Urothelium cell line (cell line): ENCODE measurements at places on chromosomes 5 and 9.

DNA sequence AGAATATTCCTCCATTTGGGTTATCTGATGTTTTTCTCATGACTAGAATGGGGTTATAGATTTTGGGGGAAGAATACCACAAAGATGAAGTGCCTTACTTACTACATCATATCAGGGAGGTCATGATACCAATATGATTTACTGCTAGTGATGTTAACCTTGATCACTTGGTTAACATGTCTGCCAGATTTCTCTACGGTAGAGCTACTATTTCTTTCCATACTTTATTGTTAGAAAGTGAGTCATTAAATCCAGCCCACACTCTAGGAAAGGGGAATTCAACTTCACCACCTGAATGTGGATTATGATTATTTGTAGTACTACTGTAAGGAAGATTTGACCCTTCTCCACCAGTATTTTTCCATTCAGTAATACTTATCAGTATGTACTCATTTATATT, 64.7 kb downstream of the UBE2R2 start:
- DNase-seq: no peak

- DNase-seq: peak; percentile 53
These were observed 271.1 kb upstream of the MVB12B start for GRCh38 chr9:126055381-126055985.

DNA sequence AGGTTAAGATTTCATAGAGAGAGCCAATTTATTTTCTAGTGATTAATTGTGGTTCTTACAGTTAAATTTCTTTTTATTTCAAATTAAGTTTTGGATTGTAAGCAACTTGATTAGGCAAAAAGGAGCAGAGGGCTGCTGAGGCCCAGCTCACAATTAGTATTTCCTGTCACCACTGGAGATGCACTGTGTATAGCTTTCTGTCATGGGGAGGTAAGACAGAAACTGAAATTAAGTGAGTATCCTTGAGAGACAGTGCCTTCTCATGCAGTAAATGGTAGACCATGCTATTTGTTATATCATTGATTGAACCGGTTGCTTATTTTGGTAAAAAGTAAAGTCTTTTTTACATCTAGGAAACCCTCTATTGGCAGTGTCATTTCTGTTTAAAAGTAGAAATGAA, 190.7 kb downstream of the CCDC171 start:
- DNase-seq: no peak

DNA sequence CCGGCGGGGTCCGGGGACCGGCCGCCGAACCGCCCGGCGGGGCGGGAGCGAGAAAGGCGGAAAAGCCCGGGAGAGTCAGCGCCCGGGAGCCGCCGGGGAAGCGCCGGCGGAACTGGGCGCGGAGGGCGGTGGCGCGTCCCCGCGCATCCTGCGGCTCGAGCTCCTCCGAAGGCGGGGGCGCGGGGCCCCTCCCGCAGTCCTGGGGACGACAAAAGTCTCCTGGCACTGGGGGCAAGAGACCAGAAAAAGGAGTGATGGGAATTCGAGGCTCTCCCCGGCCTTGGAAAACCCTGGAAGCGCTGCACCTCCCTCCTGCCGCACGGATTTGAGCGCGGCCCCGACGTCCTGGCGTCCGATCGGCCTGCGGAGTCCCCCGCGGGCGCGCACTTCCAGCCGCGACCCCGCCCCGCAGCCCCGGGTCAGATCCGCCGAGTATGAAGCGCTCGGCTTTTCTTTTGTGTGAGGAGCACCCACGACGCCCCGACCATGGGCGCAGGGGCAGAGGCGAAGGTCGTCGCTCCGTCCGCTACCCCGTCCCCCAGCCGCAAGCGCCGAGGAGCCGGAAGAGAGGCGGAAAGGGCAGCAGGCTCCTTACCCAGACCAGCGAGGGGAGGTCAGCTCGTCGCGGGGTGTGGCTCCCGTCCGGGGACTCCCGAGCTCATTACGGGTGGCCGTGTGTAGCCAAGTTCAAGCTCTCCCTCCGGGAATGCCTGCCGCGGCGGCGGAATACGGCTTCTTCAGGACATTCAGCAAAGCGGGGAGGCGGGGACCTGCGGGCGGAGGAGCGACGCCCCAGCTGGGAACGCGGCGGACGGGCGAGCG, at the start of gene EPB41L4A:
Gene EPB41L4A, minus strand, starts transcription at position 114 of the 822 bp plus-strand sequence. CDS start 238 bp downstream, outside the sequence.
- DNase-seq: peak; percentile 67

DNA sequence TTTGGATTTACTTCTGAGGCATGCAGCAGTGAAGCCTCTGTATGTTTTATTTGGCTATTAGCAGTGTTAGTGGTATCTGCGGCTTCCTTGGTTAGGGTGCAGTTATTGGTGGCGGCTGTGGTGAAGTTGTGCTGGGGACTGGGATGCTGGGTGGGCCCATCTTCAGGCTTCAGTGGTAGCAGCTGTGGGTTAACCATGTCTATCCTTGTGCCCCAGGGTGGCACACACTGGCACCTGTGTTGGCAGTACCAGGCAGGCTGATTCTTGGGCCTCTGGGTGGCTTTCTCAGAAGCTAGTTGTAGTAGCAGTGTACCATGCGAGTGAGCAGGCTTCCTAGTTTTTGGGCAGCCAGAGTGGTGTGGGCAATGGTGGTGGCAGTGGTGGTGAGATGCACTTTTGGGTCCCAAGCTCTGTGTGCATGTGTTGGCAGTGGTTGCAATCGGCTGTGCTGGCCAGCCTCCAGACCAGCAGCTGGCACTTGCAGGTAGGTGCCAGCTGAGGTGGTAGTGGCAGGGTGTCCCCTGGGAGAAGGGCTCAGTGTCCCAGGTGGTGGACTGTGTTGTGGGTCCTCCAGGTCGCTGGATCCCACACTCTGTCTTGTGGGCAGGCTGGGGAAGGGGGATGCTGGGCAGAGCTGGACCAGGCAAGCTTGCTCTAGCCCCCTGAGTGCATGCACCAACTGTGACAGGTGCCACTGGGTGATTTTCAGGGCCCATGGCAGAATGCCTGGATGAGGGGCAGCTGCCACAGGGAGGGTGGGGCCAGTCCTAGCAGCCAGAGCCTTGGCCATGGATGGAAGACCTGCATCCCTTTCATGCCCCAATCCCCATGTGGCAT, 13.6 kb downstream of the AHRR start:
- DNase-seq: no peak

- no peak for DNase-seq
These were observed 371.2 kb downstream of the CDH18 start for GRCh38 chr5:19616701-19617215.

GRCh38 chr9:111114486-111114885, 76.2 kb upstream of the LPAR1 start:
- no peak for DNase-seq

GRCh38 chr5:112685931-112686330, 51.8 kb upstream of the APC start:
- no peak for DNase-seq

DNA sequence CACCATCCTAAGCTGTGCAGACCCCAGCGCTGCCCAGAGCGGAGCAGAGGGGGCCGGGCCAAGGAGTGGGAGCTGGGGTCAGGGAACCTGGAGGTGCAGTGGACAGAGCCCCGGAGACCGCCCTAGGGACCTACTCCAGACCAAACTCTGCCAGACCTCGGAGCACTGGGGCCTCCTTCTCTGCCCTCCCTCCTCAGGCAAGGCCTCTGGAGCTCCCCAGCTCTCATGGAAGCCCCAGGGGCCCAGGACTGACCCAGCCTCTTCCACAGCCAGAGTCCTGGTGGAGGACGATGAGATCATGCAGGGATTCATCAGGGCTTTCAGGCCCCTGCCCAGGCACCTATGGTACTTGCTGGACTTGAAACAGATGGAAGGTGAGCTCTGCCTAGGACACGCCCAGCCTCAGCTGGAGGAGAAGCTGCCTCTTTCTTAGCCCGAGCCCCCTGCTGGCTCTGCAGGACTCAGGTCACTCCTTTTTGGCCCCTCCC, 3.6 kb downstream of the PAEP start:
- no peak for DNase-seq

- DNase-seq: no peak
These were observed 17.0 kb downstream of the CAMK2A start for GRCh38 chr5:150272531-150272930.

GRCh38 chr9:126561582-126561981, 52.1 kb upstream of the LMX1B start:
- DNase-seq: no peak

GRCh38 chr5:176792655-176793342, 17.6 kb upstream of the UNC5A start:
- no peak for DNase-seq

GRCh38 chr9:38106488-38106887, 37.5 kb upstream of the SHB start:
- DNase-seq: no peak

DNA sequence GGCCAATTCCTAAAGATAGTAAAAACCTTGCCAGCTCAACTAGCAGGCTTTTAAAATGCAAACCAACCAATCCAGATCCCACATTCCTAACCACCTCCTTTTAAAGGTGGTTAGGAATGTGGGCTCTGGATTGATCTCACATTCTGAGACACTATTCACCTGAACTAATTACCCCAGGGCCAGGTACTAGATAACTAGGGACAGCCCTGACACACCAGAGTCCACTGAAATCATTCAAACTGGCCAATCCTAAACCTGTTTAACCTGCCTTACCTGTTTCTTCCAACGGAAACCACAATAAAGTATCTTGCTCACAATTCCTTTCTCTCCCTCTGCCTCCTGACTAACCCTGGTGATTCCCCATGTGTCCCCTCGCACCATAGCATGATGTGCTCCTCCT, 168.3 kb upstream of the DMAC1 start:
- DNase-seq: no peak

DNA sequence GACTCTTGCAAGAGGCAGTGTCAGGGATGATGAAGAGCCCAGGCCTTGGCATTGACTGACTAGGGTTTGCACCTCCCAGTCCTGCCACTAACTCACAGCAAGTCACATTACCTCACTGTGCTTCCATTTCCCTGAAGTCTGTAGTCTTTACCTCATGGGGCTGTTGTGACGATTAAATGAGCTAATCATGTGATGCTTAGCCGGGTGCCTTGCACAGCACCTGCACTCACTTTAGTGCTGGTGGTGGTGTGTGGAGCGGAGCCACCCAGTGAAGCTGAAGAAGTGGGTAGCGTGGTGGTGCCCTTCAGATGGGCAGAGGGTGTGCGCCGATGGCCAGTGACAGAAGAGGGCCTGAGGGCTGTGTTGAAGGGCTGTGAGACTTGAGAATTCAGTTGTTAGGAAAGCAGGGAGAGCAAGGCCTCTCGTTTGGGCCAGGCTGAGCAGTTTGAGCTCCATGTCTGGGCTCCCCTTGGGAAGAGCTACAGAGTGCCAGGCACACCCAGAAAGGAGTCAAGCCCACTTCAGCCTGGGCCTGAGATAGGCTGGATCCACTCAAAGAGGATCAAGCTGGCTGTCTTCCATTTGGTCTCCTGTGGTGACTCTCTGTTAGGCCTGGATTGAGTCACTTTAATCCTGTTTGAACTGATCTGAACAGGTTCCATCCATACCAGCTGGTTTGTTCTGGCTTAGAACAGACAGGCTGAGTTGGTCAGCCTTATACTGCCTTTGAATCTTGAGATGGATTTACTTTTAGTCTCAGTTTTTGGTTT, 42.5 kb downstream of the RALGPS1 start:
- DNase-seq: peak; percentile 40

- DNase-seq: peak; percentile 70
These were observed 369.6 kb downstream of the CYLC2 start for GRCh38 chr9:103364753-103365152.

DNA sequence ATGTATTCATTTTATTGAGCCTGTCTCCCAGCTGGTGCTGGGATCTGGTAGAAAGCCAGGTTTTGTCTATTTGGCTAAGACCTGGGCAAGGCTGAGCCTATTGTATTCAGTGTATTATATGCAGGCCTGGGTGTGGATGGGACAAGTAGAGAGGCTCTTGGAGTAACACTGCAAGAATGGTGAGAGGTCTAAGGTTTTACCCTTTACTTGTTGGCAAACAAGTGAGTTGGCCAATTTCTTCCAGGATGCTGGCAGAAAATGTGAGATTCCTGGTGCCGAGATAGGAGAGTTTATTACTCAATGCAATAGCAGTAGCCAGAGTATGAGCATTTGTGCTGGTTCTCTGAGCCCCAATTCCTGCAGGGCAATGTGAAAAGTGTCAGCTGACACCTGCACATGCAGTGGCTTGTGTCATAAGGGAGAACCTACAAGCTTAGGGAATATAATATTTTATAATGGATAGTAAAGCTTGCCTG, 141.7 kb upstream of the PRLR start:
- no peak for DNase-seq

DNA sequence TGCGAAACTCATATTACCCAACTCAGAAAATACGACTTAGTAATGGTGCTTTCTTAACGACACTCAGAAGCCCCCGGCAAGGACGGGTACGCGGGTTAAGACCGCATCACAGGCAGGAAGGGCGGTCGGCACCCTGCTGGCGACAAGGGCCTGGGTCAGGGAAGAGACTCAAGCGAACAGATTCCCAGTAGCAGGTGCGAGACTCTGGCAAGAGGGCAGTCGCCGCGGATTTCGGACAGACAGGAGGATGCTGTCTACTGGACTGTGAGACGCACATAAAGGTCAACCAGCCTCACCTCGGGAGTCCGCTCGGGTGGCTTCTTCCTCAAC, 398 bp downstream of the RAPGEF6 start:
- peak; percentile 54 for DNase-seq

GRCh38 chr9:13128266-13128860, 151.1 kb downstream of the MPDZ start:
- no peak for DNase-seq

GRCh38 chr5:74623006-74623611, 17.4 kb downstream of the ENC1 start:
- no peak for DNase-seq

- no peak for DNase-seq
These were observed 666.4 kb upstream of the CTNND2 start for GRCh38 chr5:12570688-12571087.

DNA sequence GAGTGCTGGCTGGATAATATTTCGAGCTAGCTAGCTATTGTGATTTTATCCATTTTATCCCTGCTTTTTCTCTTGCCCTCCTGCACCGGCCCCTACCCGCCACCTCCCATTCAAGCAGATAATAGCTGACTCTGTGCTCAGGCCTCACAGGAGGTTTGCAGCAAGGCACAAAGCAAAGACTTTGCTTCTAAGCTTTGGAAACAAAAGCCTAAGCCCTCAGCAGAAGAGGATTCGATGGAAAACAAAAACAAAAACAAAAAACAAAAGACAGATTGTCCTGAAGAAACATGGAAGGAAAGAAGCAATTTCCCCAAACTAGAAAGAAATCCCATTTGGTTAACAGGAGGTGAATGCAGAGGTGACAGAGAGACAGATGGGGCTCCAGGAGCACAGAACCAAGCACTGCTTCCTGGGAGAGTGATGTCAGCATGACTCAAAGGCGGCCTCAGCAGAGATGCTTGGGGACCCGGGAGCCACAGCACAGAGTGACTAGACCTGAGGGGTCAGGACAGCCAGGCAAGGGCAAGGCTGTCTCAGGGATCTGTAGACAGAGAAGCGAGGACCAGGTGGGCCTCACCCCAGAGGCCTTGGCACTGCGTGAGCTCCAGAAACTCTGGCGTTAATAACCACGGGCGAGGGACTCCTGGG, 28.4 kb downstream of the MTX3 start:
- DNase-seq: peak; percentile 29
